ENCODE measurements at places on chromosomes 4 and X.

DNA sequence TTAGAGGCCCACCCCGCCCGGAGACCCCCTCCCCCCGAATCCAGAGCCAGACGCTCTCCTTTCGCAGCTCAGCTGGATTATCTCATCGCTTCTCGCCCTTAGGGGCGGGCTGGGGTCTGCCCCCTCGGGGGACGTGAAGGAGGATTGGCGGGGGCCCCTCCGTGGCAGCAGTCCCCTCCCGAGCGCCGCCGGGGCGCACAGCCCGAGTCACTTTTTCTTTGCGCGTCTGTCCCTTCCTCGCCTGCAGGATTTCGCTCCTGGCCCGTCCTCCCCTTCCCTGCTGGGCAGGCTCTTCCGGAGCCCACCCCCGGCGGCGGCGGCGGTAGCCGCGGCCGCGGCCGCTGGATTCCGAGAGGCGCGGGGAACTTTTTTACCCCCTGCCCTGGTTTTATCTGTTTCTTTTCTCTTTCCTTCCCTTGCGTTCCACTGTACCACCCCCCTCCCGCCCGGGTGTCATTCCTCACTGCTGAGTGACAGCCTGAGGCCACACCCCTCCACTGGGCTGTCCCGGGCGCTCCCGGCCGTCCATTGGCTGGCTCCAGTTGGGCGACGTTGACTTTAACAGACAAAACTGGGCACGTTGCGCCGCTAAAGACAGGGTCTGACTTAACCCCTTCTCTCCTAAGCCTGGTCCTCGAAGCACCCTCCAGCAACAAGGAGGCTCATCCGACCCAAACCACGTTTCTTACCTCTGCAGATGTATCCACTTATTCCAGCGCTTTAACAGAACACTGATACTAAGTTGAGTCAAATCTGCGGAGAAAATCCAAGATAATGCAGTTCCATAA is 492 bp upstream of the NKX3-2 start:
- H3K27ac ChIP-seq = no peak overlapping the region
- H3K4me1 ChIP-seq = peaks cover 52% of the 10 kb centered on the region
- no peak for DNase-seq
- no peaks in the 10 kb centered on the region for H3K36me3 ChIP-seq

DNA sequence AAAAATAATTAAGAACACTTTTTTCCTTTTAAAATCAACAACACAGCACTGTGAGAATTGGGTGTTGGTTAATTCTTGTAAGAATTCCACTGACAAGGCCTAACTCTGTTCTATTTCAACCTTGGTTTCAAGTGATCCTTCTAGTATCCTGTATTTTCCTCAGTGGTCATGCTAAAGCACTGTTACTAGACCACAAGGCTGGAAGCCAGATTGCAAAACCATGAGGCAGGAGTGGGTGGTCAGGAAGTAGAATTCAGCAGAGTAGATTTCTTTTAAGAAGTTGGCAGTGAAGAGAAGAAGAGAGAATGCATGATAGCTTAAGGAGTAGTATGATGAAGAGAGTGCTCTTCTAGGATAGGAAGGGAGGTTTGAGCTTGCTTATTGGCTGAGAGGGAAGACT is 71.6 kb upstream of the LEF1 start:
- H3K27ac ChIP-seq = no peak overlapping the region
- H3K36me3 ChIP-seq = no peaks in the 10 kb centered on the region

- H3K4me1 ChIP-seq = no peaks in the 10 kb centered on the region
- H3K27me3 ChIP-seq = no peaks in the 10 kb centered on the region
- no peak overlapping the region for H3K27ac ChIP-seq
- DNase-seq = no peak
- no peaks in the 10 kb centered on the region for H3K36me3 ChIP-seq
- no peak overlapping the region for H3K4me3 ChIP-seq
Observed at GRCh38 chr4:76581077-76581962, 146.3 kb downstream of the SHROOM3 start.

DNA sequence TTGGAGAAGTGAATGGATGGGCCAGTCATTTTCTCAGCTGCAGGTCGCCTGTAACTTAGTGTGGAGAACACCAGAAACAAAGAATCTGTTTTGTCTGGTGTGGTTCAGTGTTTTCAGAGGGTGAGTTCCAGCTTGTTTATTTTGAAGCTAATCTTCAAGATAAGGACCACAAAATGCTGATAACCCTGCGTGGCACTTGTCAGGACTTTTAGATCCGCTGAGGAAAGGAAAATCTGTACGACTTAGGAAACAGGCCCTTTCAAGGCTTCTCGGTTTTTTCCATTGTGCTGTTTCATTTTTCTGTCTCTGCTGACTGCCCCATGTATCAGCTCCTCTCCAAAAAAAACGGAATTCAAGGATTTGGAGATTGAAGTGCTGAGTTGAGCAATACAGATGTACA is 8.7 kb upstream of the ANAPC4 start:
- no peak for DNase-seq
- H3K36me3 ChIP-seq = no peaks in the 10 kb centered on the region
- no peaks in the 10 kb centered on the region for H3K4me1 ChIP-seq

- no peak for DNase-seq
- H3K36me3 ChIP-seq = peaks cover 12% of the 10 kb centered on the region
- no peaks in the 10 kb centered on the region for H3K27me3 ChIP-seq
- H3K4me3 ChIP-seq = no peak overlapping the region
- H3K4me1 ChIP-seq = no peaks in the 10 kb centered on the region
- no peak overlapping the region for H3K27ac ChIP-seq
Observed at GRCh38 chr4:165077034-165077578, 23.4 kb downstream of the TRIM75 start.

DNA sequence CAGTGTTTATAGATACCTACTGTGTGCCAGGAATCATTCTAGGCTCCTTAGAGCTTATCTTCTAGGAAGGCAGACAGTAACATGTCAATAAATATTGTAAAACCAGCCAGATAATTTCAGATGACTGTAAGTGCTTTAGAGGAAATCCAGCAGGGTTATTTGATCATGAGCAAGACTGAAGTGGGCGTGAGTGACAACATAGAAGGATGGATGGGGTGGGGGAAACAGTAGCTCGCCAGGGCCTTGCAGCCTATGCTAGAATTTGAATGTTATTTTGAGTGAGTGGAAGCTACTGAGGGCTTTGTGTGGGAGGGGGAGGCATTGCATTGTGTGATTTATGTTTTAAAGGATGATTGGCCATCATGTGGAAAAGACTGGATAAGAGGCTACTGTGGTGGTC is 6.7 kb downstream of the SRD5A3 start:
- peaks cover 12% of the 10 kb centered on the region for H3K4me1 ChIP-seq
- no peak overlapping the region for H3K4me3 ChIP-seq
- H3K36me3 ChIP-seq = no peaks in the 10 kb centered on the region
- no peaks in the 10 kb centered on the region for H3K27me3 ChIP-seq
- DNase-seq = no peak
